Activated CD8-positive, alpha-beta memory T cell treated with anti-CD3 and anti-CD28 coated beads for 24 hours (primary cell): ENCODE measurements at places on chromosomes 7 and 10.

DNA sequence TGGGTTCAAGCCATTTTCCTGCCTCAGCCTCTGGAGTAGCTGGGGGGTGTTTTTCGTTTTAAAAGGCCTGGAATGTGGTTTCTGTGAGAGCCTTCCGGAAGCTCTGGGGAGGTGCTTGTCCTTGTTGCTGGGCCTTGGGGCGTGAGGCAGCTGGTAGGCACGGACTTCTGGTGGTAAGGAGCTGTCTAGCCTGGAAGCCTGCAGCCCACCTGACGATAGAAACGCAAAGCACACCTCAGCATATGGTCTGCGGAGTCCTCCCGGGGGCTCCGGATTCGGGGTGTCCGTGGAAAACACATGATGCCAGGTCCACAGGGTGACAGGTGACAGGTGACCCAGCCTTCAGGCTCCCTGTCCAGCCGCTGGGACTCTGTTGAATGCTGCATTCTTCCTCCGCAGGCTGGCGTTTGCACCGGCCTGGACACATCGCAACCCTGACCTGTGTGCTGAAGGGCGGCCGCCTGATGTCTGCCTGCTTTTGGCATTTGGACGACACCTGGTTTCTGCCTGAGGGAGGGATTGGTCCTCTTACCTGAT, 37.3 kb downstream of the INPP5A start:
- DNase-seq = no peak

DNA sequence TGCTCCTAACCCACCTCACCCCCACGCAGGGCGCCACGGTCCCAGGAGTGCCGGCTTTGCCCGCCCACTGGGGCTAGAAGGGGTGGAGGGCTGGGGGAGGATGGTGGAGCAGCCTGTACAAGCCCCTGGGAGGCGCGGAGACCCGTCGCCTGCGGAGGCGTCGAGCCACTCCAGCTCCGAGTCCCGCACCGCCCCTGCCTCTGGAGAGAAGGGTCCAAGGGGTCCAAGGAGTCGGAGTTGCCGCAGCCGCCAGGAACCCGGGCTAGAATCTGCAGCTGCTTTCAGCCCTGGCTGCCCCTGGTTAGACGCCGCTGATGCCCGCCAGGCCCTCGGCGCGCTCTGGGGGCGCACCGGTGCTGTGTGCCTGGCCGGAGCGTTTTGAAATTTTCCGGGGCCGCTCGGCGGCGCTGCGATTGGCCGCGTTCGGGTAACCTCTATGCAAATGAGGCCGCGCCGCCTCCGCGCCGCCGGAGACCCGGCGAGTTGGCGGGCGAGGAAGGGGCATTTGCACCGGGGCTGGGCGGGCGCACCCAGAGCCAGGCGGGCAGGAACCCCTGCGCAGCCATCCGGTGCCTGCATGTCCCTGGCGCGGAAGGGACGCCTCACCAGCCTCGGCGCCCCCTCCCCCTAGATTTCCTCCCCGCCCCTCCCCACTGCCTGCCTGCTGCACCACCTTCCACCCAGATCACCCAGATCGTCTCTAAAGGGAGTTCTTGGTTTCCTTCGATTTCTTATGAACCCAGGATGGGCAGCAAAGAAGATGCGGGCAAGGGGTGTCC, at the start of gene HMX2:
Gene HMX2 (plus strand): TSS at position 502 of the 779 bp plus-strand sequence. CDS start 243 bp downstream, at position 745.
- DNase-seq = peak; percentile 75

- no peak for DNase-seq
Observed at GRCh38 chr7:23216021-23216420, 30.6 kb upstream of the GPNMB start.

- DNase-seq = no peak
Observed at GRCh38 chr10:11535346-11535959, 76.0 kb downstream of the USP6NL start.

DNA sequence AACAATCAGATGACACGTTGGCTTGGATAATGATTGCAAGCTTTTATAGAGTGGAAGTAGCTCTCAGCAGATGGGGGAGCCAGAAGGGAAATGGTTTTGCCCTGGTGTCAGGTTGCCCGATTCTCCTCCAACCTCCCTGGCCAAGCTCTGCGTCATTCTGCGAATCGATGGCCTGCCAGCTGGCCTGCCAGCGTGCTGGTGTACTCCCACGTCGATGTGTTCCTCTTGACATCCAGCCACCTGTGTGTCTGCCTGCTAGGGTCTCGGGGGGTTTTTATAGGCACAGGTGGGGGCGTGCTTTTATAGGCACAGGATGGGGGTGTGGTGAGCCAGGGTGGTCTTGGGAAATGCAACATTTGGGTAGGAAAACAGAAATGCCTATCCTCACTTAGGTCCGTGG, 4.6 kb downstream of the NET1 start:
- no peak for DNase-seq

DNA sequence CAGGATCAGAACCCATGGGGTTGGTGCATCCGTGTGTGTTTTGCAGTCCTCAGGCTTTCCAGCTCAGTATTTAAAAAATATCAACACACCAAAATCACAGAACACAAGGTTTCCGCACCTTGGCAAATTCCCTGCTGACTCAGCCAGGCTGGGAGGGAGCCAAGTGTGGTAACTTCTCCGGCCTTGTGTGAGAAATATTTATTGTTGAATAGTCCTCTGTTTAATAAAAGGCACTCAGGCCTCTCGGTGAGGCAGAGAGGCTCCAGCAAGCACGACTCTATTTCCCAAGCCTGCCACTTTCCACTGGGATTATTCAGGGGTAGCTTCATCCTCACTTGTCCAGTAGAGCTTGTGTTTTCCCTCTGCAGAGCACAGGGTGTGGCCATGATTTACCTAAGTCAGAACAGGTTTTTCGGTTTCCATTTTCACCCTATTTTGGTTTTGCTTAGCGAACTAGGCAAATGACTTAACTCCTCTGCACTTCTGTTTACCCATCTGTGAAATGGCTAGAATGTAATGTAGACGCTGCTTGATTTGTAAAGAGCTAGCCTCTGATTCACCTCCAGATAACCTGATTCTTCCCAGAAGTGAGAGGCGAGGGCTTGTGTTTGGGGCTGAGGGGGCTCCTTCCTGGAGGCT, 13.0 kb upstream of the CHST15 start:
- no peak for DNase-seq

DNA sequence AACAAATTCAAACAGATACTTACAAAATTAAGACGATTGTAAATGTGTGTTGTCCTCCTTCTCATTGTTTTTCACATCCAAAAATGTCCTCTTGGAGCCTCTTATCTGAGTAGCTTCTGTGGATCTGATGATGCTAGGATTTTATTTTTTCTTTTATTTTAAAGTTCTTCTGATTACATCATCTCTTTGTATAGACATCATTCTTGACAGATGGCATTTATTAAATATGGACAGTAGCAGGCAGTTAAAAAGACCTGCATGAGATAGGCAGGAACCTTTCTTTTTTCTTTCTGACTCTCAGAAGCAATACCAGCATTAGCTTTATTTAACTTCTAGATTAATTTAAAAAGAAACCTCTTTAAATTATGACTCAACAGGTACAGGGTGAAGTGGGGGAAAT, at the start of gene RPA3:
Gene RPA3 (minus strand): TSS at position 116 of the 400 bp plus-strand sequence. CDS start 78,189 bp downstream, outside the sequence.
- DNase-seq = no peak

DNA sequence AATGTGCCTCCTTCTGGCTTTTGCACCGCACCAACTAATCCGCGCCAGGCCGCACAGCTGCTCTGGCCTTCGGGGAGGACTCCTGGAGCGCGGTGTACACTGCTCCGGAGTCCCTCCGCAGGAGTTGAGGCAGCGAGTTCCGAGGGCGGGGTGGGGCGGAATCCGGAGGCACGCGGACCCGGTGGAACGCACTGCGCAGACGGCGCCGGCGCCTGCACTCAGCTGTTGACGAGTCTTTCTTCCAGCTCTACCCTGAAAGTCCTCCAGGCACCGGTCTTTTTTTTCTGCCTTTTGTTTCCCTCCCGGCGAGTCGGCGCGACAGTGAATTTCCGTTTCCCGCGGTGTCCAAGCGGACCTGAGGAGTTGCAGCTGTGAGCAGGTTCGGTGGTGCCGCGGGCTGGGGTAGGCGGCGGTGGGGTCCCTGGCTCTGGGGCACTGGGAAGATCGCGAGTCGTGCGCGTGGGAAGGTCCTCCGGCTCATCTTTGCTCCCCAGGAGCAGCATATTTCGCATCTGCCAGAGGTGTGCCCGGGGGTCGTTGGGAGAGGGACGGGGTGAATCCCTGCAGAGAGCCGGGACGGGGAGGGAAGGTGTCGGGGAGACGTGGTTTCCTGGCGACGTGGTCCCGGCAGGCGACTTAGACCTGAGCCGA, 44.1 kb downstream of the SFTPD start:
- peak; percentile 82 for DNase-seq

- DNase-seq = no peak
Observed at GRCh38 chr7:86923527-86923926, 135.9 kb downstream of the ELAPOR2 start.

DNA sequence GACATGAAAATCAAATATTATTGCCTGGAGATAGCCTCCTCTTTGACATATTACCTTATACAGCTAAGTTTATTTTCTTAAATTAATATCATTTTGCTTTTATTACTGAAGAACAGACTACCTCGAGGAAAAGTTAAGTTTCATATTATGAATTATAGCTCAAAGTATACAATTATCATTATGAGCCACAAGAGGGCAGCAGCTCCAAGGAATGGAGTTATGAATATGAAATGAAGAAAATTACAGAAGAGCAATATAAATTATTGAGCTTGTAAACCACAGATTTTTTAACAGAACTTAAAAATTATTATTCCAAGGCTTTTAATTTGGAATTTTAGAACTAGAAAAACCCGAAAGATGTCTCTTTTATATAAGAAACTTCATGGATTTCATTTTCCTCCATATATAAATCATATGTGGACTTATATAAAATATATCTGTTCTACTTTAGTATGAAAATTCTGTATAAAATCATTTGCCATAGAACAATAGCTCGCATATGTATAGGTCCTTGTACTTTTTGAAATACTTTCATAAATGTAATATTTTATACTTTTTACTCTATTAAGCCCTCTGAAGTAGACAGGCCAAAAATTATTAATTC, 40.1 kb downstream of the IQUB start:
- DNase-seq = no peak

GRCh38 chr10:127117125-127117524, 79.3 kb downstream of the INSYN2A start:
- DNase-seq = no peak

GRCh38 chr7:105250239-105250638, 138.5 kb downstream of the SRPK2 start:
- no peak for DNase-seq

DNA sequence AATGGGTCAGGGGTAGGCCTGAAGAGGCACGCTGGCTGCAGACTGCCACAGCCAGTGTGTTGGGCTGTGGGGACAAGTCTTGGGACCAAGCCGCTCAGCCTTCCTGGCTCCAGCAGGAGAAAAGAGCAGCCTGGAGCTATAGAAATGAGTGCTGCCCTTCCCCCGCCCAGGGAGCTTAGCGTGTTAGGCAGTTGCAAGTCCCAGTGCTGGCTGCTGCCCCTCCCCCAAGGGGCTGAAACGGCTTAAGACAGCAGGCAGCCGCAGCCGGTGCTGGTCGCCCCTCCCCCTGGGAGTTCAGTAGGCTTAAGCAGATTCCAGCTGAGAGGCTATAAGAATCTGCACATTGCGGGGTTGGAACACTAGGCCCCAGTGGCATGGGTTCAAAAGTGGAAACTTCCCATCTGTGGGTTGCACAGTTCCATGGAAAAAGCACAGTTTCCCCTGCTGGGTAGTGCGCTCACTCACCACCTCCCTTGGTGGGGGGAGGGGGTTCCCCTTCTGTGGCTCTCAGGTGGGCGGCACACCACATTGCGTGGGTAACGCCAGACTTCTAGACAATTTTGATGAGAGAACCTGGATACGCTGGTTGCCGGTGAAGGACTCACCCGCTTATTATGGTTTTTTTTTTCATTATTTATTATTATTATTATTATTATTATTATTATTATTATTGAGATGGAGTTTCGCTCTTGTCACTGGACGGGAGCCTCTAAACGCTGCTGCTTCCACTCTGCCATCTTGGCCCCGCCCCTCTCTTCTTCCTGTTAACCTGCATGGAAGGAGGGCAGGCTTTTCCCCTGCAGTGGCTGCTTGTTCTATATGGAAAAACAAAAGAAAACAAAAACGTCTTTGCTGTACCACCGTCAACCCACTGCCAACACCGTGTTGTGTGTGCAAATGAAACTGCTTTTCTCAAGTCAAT, 151.1 kb downstream of the CXCL12 start:
- DNase-seq = no peak

- DNase-seq = no peak
Observed at GRCh38 chr10:123151737-123152135, 2.5 kb upstream of the BUB3 start.

DNA sequence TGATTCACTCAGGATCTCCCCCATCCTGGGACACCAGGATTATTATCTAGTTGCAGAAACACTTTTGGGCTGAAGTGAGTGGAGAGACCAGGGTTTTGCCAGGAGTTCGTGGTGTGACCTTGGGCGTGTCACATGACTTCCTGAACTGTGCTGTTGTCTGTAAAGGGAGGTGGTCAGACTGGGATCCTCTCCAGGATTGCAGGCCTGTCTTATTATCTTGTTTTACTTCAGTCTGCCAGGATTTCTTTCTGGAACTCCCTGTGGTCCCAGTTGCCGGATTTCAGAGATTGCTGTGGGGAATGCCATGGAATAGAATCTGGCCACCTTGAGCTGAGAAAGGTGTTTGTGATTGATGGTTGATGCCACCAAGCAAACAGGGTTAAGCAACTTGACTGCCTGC, 35.8 kb downstream of the CRCP start:
- no peak for DNase-seq

DNA sequence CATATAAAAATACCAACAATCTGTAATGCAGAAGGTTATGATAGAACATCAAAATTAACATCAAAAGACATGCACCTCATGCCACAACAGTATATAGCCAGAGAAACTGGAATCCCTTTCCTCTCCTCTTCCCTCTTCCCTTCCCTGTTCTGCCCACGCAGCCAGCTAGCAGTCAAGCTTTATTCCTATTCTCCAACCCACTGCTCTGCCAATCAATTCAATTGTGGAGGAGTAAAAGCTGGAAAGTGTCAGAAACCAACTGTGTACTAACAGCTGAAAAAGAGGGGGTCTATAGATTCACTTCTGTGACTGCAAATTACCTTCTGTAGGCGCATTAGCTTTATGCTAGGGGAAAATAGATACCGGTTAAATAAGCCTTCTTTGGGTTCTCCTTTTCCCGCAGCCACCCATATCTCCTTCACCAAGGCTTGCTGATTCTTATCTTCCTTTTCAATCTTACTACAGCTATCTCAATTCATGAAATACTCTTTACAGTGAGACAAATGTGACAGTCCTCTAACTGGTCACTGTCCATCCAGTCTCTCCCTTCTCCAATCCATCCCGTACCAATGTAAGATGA, 16.3 kb downstream of the ABI1 start:
- DNase-seq = no peak

DNA sequence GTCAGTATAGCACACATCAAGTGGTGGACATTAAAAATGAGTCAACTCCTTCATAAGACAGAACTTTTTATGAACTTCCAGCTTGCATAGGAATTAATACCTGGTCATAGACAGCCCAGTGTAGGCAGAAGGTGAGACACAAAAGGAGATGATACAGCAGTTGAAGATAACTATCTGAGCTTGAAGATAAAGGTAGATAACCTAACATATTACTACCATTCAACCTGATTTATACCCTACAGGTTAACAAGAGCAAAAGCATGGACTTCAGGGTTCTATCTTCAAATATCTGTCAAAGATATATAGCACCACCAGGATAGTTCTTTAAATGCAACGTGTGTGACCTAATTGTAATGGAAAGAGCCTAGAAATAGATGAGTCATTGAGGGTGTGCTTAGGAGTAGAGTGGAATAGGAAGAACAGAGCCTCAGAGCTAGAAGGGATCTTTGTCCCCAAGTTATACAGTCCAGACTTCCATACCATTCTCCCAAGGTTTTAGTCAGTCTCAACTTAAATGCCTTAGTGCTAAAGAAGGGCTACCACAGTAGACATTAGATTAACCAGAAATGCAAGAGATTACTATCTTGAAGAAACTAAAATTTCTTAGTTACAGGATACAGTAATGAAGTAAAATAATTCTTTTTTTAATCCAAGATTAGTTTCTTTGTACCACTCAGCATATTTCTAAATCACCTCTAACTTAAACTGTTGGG, 9.2 kb downstream of the ZNF800 start:
- no peak for DNase-seq
